ENCODE measurements at places on chromosomes 7 and 10.

- no peak for DNase-seq
Observed at GRCh38 chr10:5971315-5971832, 6.0 kb downstream of the IL15RA start.

DNA sequence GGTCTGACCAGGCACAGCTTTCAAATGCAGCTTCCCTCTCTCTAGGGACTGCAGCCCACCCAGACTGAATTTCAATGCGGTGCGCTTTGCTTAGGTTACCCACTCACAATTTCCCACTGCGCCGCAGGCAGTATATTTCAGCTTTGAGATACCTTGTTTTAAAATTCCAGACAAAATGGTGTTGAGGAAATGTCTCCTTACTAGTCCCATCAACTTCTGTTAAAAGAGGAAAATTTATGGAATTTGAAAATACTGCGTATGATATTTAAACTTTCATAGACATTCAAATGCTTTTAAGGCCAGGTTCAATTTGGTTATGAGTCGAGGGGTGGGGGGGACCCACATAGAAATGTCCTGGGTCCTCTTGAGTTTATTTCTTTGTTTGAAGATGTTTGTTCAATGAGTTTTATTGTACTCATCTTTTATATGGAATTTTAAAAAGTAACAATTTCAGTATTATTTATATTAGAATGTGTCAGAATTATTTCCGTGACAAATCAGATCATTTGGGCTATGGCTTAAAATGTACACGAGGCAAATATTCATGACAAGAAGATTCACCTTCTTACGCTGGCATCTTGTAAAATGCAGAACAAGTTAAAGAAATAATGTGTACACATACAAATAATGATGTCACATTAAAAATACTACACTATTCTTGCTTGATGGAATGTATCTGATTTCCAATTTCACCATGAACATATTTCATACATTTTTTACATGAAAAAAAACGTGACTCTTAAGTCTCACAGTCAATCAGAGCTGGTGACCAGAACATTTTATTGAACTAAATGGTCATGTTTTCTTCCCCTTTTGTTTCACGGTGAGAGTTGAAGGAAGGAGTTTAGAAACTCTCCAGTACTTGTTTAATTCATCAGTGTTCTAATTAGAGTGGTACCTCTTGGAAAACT, 1.3 kb downstream of the IKZF1 start:
- no peak for DNase-seq

- DNase-seq, result no peak
Observed at GRCh38 chr10:62554632-62555199, 180.5 kb downstream of the ZNF365 start.

DNA sequence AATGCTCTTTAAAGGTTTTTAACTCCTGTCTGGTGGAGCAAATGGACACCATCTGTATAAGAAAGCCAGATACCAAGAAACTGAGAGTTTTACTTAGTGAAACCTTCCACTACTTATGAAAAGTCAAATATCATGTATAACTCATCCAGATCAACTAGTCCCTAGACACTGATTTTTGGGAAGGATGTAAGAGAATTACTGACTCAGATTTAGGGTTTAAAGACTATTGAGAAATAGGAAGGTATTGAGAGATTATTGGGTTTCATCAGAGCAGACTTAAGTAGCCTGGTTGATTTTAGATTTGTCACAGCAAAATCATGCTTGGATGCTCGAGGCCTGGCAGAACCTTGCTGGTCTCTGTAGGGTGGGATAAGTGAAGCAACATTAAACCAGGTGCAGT, 3.1 kb downstream of the CSTF2T start:
- no peak for DNase-seq

DNA sequence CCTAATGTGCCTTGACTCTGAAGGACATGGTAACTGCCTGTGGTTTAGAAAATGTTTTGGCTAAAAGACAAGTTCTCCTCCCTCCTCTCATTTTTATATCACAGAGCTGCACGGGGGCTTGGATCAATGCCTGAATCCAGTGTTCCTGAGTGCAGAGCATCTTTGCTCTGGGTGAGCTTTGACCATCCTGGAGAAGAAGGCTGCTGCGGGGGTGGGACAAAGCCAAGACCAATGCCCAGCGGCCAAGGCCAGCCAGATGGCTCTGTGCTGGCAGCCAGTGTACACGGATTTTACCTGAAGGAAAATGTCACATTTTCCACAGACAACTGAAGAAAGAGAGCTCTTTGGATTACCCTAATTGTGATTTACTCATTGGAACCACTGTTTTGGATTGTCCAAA, 102.0 kb upstream of the TARP start:
- no peak for DNase-seq

- DNase-seq, result no peak
Observed at GRCh38 chr10:63751836-63752235, 230.6 kb downstream of the REEP3 start.

GRCh38 chr10:118792526-118792925, 37.8 kb upstream of the CACUL1 start:
- DNase-seq, result no peak

DNA sequence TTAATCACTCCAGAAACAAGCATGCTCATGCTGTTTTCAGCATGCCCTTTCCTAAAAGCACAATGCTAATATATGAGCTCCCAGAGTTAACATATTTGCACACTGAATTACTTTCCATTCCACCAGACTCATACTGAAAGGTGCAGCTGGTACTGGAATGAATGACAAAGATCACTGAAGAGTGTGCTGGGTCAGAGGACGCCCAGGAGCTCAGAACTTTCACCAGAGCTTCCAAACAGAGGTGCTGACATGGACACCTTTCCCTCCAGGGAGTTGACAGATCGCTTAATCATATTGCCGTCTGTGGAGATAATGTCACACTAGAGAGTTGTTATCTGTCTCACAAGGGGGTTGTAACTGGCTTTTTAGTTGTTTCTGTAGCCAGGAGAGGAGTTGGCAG, 292.9 kb downstream of the LHFPL3 start:
- DNase-seq, result no peak

DNA sequence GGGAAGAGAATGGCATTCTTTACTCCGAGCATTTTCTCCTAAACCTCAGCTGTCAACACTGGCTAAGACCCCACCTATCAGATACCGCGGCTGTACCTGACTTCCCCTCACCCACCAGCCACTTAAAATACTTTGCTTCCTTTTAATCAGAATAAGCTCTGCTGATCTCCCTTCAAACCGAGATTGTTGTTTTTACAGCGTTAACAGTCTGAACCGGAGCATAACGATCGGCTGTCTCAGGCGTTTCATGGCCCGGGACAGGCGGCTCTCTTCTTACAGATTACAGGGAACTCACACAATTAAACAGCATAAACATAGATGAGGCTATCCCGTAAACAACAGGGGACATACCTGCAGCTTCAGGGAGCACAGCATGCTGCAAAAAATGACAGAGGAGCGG, 174.3 kb upstream of the RNF32 start:
- no peak for DNase-seq

GRCh38 chr7:158133515-158134271, 453.9 kb downstream of the PTPRN2 start:
- DNase-seq, result no peak

GRCh38 chr10:5788969-5789368, 24.3 kb downstream of the GDI2 start:
- no peak for DNase-seq

- DNase-seq, result no peak
Observed at GRCh38 chr7:118152149-118152548, 31.8 kb upstream of the LSM8 start.

GRCh38 chr10:6473430-6473829, 106.6 kb downstream of the PRKCQ start:
- DNase-seq, result no peak

GRCh38 chr7:157035979-157036378, 25.5 kb upstream of the MNX1 start:
- DNase-seq, result no peak

GRCh38 chr7:151095123-151095797, 9.0 kb downstream of the AGAP3 start:
- DNase-seq, result no peak

GRCh38 chr7:22173685-22174573, 183.0 kb downstream of the RAPGEF5 start:
- no peak for DNase-seq

- no peak for DNase-seq
Observed at GRCh38 chr7:108660465-108660864, 90.8 kb downstream of the DNAJB9 start.

DNA sequence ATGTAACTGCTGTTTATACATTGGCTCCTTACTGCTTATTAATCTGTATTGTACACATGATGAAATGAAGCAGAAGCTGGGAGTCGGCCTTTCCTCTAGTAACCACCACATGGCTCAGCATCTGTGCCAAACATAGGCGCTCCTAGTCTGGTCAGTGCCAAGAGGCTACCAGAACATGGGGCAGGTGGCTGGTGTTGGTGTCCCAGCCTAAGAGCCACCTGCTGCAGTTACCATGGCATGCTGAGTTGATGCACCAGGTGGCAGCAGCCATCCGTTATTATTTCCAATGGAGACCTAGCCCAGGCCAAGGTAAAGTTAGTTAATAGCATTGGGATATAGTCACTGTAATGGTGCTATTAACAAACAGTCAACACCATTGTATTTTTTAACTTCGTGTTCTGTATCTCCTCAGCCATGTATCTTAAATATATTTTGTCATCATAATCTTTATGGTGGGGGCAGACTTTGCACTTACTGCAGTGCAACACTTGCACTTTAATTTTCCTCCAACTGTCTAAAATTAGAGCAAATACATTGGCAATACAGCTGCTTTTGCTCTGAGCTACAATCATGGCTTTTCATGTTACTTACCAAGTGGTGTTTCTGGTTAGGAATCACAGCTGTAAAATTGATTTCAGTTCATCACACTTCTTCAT, 33.1 kb downstream of the HBP1 start:
- DNase-seq, result no peak

DNA sequence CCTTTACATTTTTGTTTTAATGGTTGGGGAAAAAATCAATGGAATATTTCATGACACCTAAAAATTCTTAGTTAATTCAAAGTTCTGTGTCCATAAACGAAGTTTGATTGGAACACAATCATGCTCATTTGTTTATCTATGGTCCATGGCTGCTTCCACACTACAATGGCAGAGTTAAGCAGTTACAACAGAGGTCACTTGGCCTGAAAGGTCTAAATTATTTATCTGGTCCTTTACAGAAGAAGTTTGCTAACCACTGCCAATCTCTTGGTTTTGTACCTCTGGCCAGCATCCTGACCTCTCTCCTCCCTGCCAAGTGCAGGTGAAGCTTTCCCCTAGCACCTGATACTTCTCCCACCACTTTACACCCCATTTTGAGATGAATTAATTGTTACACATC, 61.5 kb downstream of the SRPK2 start:
- DNase-seq, result no peak

- no peak for DNase-seq
Observed at GRCh38 chr10:28849821-28850220, 172.5 kb downstream of the BAMBI start.

DNA sequence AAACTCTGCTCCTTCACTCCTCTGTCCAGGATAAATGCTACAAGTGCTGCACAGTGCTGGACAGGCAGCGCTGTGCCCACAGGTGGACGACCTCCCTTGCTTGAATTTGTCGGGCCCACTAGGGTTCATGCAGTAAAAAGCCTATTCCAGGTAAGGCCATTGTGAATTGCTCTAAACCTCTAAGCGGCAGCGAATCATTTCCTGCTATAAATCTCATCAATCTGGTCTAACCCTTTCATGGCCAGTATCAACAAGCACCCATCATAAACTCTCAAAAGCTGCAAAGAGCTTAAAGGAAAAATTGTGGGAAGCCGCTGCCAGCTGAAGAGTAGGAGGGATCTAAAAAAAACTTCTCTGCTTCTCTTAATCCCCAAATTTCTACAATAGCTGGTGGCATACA, 134.2 kb downstream of the SLC25A13 start:
- DNase-seq, result no peak

- DNase-seq, result no peak
Observed at GRCh38 chr7:137928626-137929025, 73.3 kb downstream of the CREB3L2 start.

DNA sequence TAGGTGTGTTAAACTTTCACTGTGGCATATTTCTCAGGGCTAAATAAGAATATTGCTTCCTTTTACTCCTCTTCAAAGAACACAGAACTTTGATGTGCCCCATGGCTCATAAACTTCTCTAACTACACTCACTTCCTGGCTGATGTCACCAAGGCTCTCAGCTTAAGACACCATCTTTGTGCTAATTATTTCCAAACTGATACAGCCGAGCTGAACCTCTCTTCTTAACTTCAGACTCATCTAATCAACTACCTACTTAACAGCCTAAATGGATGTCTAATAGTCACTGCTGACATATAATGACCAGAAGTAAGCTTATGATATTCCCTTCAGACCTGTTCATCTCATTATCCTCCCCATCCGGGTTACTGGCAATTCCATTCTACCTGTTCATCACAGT, 3.6 kb downstream of the C10orf67 start:
- no peak for DNase-seq

- no peak for DNase-seq
Observed at GRCh38 chr7:28267012-28267411, 86.4 kb upstream of the JAZF1 start.

DNA sequence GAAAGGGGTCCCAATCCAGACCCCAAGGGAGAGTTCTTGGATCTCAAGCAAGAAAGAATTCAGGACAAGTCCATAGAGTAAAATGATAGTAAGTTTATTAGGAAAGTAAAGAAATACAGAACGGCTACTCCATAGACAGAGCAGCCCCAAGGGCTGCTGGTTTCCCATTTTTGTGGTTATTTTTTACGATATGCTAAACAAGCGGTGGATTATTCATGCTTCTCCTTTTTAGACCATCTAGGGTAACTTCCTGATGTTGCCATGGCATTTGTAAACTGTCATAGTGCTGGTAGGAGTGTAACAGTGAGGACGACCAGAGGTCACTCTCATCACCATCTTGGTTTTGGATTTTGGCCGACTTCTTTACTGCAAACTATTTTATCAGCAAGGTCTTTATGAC, 1033.4 kb downstream of the SORCS3 start:
- DNase-seq, result no peak

DNA sequence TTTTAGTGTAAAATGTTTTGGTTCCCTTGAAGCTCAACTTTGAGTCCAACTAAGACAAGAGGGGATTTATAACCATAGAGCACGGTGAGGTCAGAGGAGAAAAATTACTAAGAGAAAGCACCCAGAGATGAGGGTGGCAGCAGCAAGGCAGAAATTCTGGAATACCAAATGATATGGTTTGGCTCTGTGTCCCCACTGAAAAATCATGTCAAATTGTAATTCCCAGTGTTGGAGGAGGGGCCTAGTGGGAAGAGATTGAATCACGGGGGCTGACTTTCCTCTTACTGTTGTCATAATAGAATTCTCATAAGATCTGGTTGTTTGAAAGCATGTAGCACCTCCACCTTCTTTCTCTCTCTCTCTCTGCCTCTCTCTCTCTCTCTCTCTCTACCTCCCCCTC, 19.4 kb upstream of the AKR1C1 start:
- no peak for DNase-seq

DNA sequence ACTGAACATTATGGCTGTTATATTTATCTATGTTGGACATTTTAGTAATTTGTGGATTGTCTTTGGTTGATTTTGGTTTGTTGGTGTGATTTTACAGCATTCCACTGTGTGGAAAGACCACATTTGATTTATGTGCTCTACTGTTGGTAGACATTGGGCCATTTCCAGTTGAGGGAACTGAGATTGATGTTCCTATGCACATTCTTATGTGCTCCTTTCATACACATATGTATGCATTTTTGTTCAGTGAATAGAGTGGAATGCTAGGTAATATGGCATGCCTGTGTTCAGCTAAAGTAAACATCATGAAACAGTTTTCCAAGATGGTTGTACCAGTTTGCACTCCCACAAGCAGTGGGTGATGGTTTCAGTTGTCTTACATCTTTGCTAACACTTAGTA, 15.1 kb downstream of the CACNB2 start:
- no peak for DNase-seq
